Hematopoietic multipotent progenitor cell treated with erythropoietin and hydrocortisone succinate and interleukin-3 and kit ligand, for 8 days (in vitro differentiated cells): ENCODE measurements at places on chromosomes 6 and 20.

DNA sequence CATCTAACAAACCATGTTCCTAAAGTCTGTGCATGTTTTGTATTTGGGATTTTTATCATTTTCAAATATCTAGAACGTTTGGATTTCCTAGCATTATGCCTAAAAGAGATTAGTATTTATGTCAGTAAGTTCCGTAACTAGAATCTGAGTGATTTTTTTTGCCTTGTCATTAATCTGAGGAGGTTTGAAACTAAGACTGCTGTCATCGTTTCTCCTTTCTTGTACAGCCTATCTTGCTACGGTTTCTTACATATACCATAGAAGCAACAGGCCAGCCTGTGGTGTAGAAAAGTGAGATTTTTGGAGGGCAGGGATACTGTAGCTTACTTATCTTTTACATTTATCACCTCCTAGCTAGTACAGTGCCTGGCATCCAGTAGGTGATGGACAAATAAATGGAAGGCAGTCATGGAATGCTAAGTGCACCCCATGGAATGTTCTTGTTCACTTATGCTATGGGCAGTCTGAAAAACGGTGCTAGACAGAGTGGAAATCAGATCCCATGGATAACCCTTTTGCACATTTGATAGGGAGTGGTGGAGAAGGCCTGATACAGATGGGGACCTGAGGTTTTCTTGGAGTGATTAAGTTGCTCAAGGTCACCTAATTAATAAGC lies 93.9 kb downstream of the ARID1B start:
- DNase-seq, result no peak

- no peak for DNase-seq
Observed at GRCh38 chr6:143594647-143595046, 83.1 kb upstream of the PHACTR2 start.

GRCh38 chr6:19898141-19898740 lies 61.1 kb downstream of the ID4 start:
- no peak for DNase-seq

GRCh38 chr6:164005004-164005711 lies 590.6 kb downstream of the QKI start:
- DNase-seq, result no peak

GRCh38 chr6:44507014-44507413 lies 119.5 kb downstream of the CDC5L start:
- DNase-seq, result no peak

- DNase-seq, result peak; percentile 40
Observed at GRCh38 chr20:64161356-64162238, 2.7 kb upstream of the MYT1 start.

DNA sequence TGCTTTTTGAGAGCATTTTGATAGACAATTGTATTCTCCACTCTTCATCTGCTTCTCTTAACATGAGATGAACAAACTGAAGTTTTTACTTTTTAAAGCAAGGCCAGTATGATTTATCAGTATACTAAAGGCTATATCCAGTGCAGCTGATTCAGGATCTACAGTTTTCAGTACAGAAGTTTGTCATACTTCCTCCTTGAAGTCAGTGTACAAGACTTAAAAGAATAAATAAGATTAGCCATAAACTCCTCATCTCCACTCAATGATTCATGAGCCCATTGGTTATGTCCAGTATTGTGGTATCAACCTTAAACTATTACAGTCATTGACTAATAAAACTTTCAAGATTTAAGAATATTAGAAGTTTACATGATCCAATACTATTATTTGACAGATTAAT lies 374.8 kb upstream of the EPHA7 start:
- no peak for DNase-seq

GRCh38 chr6:120392941-120393340 lies 941.3 kb downstream of the TBC1D32 start:
- no peak for DNase-seq

DNA sequence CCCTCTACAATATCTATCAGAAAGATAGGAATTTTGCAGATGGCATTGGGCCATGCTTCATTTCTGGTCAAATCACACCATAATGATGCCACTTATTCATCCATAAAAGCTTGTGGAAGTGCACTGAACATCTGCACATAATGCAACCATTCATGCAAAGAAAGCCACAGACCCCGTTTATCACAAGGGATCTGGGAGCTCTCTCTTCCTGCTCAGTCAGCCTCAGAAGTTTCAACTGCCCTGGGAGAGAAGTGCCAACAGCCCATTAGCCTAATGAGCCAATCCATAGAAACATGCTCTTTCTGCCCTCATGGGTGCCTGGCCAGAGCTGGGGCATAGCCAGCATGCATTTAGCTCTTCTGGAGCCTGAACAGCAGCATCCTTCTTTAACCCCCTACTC lies 85.8 kb downstream of the SLC35F1 start:
- DNase-seq, result no peak

DNA sequence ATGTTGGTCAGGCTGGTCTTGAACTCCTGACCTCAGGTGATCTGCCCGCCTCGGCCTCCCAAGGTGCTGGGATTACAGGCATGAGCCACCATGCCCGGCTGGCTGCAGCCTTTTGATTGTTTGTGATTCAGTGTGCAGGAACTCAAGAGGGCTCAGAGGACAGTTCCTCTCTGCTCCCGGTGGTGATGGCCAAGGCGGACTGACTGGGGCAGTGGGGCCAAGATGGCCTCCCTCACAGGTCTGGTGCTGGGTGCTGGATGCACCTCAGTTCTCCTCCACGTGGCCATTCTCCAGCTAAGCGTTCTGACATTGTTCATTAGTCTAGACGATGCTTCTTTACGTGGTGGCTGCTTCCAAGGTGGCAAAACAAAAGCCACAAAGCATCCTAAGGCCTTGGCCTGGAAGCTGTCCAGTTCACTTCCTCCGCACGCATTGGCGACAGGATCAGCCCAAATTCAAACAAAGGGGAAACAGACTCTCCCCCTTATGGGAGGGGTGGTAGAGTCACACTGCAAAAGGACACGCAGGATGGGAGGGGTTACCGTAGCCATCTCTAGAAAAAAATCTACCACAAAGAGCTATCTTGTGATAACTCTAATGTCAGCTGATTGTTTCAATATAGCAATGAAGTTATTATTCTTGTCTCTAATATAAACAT lies 146.9 kb downstream of the FOXC1 start:
- no peak for DNase-seq

- no peak for DNase-seq
Observed at GRCh38 chr6:16406966-16407365, 168.6 kb downstream of the GMPR start.

DNA sequence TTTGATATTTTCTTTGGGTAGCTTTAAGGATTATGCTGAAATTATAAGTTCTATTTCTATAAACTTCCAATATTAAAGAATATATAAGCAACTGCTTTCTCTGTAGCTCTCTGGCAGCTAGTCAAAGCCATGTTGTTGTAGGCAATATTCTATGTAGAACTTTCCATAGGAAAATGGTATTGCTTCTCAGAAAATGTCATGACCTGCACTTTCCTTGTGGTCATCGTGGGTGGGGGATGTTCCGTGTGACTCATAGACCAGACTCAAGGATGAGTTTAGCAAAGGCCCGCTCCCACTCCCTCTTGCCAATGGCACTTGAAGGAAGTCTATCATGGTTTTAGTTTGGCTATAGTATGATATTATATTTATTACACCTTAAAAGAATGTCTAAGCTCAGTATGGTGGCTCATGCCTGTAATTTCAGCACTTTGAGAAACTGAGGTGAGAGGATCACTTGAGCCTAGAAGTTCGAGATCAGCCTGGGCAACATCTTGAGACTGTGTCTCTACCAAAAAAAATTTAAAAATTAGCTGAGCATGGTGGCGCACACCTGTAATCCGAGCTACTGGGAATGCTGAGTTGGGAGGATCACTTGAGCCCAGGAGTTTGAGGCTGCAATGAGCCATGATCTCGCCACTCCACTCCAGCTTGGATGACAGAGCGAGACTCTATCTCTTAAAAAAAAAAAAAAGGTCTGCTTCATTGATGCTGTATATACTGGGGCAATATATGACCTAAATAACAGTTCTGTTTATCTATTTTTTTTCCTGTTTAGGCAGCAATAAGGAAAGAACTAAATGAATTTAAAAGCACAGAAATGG lies 36.6 kb upstream of the LTV1 start:
- DNase-seq, result peak; percentile 87

DNA sequence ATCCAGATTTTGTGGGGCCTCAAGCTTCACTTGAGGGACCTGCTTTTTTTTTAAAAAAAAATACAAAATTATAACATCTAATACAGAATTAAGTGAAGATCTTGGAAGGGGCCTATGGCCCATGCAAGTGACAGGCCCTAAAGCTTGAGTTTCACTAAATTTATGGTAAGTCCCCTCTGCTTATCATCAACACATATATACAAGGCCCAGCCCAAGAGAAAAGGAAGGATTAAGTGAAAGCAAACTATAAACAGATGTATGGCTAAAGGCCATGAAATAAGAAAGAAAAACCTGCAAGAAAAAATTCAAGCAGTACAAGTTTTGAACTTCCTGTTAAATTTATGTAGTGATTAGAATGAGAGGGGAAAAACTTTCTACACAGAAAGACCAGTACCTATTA lies 86.8 kb downstream of the CDC40 start:
- DNase-seq, result no peak

GRCh38 chr6:138188278-138188941 lies 26.7 kb downstream of the ARFGEF3 start:
- DNase-seq, result no peak

DNA sequence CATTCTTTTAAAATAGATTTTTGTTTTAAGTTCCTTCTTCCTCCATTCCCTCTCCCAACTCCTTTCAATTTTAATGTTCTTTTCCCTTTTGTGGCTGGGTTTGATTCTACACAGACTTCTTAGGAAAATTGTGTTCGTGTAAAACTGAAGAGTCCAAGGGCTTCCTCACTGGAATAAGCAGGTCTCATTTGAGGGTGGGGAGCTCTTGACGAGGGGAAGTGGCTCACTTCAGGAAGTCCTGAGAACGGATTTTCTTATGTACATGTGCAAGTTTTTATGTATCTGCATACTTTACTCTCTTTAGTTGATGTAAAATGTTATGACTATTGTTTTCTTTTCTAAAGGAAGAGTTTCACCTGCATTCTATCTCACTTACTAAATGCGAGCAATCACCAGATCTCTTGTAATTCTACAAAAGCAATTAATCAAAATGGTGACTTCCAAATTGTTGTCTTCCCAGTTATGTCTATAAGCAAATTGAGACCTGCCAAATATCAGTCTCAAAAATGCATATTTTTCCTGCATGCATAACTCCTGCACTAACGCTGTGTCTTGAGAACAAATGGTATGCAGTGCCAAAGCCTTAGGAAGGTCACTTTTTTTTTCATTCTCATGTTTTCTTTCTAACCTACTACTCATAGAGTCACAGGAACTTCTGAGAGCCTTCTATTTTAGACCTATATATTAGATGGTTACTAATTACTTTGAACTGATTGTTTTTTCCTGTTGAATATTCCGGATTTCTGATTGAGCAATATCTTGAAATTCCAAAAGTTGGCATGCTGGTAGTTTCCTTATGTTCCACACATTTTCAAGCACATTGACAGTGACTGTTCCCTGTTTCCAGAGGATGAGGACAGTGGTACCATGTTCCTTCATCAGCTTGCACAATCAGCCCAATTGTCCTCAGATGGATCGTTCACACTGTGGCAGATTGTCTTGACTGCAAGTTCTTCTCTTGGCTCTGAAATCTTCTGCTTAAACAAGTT lies 251.9 kb upstream of the PRDM1 start:
- no peak for DNase-seq

DNA sequence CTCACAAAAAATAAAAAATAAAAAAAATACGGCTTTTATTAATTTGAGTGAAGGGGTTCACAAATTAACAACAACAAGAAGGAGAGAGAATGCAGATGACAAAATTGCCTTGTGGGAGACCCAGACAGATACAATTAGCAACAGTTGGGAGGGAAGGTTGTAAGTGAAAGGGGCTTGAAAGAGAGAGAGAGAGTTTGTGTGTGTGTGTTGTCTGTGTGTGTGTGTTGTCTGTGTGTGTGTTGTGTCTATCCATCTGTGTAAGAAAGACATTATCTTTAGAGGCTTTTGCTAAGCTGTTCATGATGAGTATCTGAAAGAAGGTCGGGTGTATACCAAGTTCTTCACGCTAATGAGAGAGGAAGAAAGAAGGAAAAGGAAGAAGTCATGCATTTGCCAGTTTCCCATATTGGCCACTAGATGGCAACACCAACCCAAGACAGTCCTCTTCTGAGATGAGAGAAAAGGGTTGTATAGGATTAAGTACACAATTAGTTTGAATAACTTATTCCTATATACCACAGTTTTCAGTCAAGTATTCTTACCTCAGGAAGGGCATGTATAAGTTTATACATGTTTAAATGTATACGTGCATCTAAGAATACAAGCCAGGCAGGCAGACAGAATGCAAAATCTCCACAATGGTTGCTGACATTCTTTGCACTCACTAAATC lies 63.7 kb upstream of the CD2AP start:
- peak; percentile 91 for DNase-seq

- no peak for DNase-seq
Observed at GRCh38 chr6:34304164-34304563, 55.4 kb upstream of the SMIM29 start.
